ENCODE measurements at places on chromosomes 16 and 17. TPM values are rescaled to one million over a fixed set of nuclear protein-coding genes. Genes with fewer than 3 reads are reported as not detected.

GRCh38 chr16:6364846-6365245, 967.8 kb upstream of the RBFOX1 start:
- no peak for DNase-seq

ADAMTS18 gene
- total RNA-seq: 0.51 TPM

DNA sequence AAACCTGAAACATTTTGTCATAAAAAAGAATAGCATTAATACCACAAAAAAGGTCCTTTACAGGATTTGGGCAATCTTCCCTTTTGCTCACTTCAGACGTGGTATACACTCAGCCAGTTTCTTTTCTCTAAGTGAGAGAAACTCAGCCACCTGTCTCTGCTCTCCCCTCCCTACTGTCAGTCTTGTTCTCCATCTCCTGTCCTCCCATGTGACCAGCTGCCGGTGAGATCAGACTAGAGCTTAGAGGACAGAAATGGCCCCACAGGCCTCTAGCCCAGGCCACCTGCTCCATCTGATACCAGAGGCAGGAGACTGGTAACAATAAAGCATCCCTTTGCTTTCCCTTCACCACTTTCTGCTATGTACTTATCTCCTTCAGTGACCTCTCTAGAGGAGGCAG, 34.9 kb downstream of the CMC2 start:
- no peak for DNase-seq

SMPD3 gene
- total RNA-seq: 0.17 TPM

DNA sequence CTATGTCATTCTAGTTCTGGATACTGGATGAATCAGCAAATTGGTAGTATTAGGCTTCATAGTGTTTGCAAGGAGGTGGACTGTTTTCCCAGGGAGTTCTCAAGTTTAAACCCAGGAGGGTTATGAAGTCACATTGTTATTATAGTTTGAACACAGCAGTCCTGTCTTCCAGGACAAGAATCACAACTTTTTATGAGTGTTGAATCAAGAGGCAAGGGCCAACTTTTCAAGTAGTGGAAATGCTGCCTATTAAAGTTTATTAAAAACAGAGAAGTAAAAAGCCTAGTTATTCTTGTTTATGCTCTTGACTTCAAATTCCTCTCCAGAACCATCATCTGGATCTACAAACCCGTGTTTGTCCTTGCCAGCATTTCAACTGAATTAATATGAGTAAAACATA, 86.3 kb upstream of the GOT2 start:
- DNase-seq: no peak

DNA sequence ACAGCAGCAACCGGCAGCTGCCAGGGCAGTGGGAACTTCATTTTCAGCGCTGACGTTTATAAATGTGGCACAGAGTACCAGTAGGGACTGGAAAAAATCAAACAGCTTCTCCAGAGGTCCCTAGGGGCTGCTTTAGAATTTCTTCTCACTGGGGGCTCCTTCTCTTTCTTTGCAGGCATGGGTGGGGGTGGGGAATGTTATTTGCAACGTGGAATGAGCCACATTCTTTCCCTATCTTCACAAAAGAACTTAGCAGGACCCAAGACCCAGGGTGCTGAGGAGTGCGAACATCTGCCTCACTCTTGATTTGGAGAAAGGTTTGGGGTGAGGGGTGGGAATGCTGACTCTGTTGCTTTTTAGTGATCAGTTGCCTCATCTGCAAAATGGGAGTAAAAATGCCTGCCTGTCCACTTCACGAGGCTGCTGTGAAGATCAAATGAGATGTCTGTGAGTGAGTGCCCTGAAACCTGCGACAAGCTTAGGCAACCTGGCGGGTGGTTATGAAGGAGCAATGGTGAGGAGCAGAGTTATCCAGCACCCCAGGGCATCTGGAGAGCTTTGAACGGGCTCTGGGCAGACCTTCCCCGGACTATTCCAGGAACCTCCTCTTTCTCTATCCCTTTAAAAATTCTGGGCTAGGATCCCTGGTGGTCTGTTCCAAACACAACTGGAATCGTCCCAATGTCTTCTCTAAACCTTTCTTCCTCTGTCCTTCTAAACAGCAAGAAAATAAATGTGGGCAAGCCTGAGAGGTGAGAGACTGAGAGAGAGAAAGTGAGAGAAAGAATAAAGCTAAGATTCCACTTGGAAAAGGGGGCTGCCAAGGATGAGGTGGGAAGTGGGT, 10.7 kb upstream of the PIPOX start:
- DNase-seq: no peak

DNA sequence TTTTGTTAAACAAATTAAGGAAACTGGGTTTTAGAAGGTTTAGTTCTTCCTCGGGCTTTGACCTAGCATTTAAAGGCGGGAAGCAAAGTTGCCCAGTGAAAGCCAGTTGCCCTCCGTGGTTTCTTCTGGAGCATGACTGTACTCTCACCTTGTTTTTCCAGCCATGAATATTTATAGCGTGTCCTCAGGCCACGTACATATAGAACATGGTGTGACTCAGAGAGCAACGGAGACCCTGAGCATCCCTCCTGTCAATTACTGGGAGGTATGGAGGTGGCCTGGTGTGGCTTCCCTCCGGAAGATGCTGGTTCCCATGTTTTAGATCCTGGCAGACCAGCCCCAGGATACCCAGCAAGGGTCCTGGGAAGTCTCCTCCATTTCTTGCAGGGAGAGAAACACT, 48.4 kb downstream of the AKAP1 start:
- no peak for DNase-seq
